COLO829 (cell line): ENCODE measurements at places on chromosomes 1 and 21.

GRCh38 chr1:246142320-246142893, 364.7 kb downstream of the SMYD3 start:
- DNase-seq: peak; percentile 86

DNA sequence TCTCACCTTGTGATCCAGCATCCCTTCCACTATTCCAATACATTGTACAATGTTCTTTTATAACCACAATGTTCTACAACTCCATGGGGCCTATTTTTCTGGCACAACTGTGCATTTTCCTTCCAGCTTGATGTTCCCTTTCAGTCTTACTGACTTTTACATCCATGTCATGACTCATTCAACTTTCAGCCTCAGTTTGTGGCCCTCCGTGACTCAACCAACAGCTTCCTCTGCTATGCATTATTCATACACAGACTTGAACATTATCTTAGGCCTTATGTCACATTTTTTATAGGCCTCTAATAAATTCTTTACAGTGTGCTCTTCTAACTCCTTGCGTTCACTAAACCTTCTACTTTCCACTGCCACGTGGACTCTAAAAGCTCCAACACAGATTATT, 119.4 kb upstream of the PRMT6 start:
- peak; percentile 9 for DNase-seq

- peak; percentile 45 for DNase-seq
Measured at GRCh38 chr1:93601686-93602085, 80.0 kb downstream of the BCAR3 start.

DNA sequence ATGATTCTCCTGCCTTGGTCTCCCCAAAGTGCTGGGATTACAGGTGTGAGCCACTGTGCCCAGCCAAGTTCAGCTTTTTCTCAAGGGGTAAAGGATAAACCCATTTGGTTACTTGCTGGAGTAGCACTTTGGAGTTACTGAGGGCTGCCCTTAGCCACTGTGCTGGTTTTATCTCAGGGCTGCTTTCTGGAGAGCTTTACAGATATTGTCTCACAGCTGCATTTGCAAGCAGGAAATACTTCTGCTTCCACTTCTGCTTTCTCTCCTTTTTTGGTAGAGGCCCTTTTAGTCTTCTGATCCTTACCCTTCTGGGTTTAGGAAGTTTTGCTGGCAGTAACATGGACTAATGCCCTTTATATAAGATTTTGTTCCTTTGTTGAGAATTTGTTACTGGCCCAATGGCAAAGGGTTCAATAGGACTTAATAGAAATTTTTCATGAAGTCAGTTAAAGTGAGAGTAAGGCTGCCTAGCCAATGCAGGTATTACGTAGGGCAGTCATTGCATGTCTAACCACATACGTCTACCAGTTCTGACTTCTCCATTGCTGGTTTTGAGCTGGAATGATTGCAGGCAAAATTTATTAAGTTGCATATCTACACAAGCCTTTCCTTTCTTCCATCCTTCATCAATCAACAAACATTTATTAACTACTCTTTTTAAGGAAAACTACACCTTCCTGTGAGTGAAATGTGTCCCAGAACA, 24.4 kb downstream of the CAP1 start:
- DNase-seq: no peak

DNA sequence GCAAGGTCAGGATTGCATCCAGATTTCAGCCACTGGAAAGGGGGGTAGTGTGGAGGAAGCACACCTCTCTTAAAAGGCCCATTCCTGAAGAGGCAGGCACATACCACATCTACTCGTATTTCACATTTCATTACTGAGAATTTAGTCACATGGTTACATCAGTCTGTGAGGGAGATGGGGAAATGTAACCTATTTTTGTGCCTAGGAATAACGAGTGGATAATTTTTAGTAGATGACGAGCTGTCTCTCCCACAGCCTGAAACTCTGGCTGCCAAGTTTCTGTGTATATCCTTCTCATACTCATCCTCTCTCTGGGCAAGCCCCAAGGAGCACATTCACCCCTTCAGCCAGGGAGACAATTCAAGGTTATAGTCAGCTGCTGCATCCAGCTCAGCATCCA, 10.3 kb upstream of the C21orf91 start:
- no peak for DNase-seq

DNA sequence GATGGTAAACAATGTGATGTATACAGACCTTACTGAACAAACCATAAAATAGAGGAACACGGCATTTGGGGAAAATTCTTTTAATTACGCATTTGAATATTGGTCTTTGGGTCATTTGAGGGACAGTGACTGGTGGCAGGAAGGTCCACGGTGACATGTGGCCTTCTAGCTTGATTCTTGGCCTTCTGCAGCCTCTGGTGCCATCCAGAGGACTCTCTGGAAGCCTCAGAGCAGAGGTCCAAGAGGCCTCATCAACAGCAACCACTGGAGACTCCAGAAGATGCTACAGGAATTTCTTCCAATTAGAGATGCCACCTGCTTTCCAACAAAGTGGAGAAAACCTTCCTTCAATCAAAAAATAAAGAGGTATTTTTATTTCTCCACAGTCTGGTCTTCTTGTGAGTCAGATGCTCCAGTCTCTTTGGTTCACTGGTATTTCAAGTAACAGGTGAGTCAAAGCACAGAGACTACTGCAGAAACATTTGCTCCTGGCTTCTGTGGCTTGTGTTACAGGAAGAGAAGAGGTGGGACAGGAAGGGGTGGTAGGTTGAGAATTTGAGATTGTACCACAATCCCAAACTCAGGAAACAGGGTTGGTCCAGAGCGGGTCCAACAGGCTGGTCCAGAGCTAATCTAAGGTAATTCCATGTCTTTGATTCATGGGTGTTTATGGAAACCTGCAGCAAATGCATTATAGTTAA, 2.7 kb upstream of the F5 start:
- no peak for DNase-seq
